ENCODE measurements at places on chromosomes 5 and 9.

- DNase-seq = no peak
Measured at GRCh38 chr5:34488984-34489383, 167.1 kb upstream of the RAI14 start.

DNA sequence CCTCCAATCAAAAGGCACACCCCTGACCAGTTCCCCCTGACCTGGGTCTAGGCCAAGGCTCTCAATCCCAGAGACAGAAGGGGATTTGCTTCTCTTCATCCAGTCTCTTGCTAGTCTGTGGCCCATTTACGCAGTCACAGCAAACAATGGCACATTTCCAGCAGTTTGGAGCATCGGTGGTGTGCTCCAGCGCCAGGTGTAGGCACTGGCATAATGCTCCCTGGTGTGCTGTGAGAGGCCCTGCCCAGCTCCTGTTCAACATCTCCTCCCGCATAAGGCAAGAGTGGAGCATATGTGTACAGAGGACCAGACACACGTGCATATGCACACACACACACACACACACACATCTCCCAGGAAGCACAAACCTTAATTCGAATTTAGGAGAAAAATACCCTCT is 79.5 kb upstream of the ERCC6L2 start:
- DNase-seq = no peak

GRCh38 chr9:107890921-107891465 is 401.4 kb upstream of the KLF4 start:
- no peak for DNase-seq

DNA sequence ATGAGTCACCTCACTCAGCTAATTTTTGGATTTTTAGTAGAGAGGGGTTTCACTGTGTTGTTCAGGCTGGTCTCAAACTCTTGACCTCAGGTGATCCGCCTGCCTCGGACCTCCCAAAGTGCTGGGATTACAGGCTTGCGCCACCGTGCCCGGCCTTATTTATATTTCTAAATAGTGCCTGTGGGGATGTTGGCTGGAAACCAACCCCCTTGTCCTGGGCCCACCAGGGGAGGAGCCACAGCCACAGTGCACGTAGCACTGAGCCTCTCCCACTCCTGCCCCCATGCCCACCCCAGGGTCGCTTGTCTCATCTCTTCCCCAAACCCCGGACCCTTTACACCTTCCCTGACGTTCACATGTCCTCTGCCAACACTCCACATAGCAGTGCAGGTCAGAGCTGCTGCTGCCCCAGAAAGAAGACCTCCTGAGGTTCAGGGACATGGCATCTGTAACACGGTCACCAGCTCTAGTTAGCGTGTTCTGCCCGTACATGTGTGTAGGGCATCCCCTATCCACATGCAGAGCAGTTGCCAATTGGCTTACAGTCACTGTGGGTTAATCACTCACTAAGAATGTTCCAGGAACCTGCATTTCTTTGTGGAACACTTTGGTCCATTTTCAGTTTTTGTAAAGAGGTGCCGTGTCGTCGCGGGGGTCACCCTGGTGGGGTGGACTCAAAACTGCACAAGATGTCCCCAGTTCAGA is 10.2 kb upstream of the MRPS2 start:
- no peak for DNase-seq

DNA sequence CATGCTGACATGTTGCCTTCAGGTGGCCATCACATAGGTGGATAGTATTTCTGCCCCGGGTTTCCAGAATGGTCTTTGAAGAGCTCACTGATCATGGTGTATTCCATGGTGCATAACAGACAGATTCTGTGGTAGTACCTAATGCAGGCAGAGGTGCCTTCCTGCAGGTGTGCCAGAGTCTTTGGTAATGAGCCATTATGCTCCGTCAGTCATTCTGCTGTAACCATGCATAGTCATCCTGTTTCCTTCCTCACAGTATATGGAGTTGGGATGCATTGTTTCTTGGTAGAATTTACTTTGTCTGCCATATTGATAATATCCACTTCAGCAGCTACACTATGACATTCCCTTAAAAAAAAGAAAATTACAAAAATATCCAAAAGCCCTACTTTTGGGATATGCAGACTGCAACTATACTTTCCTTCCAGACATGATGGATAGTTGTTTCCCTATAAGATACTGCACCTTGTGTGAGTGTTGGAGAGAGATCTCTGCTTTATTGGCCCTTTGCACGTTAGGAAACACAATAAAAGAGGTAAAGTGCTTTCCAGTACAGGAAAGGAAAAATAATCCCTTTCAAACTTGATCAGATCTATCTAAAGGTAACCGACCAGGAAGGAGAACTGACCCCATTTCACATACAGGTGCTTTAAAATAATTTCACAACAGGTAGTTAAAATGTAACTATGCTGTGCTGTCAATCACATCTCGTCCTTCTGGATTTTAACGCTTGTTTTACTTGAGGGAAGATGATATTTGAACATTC is 537.5 kb upstream of the WWC1 start:
- no peak for DNase-seq

- DNase-seq = no peak
Measured at GRCh38 chr9:6739218-6739617, 18.6 kb upstream of the KDM4C start.

- no peak for DNase-seq
Measured at GRCh38 chr5:113804264-113804663, 290.8 kb downstream of the YTHDC2 start.

DNA sequence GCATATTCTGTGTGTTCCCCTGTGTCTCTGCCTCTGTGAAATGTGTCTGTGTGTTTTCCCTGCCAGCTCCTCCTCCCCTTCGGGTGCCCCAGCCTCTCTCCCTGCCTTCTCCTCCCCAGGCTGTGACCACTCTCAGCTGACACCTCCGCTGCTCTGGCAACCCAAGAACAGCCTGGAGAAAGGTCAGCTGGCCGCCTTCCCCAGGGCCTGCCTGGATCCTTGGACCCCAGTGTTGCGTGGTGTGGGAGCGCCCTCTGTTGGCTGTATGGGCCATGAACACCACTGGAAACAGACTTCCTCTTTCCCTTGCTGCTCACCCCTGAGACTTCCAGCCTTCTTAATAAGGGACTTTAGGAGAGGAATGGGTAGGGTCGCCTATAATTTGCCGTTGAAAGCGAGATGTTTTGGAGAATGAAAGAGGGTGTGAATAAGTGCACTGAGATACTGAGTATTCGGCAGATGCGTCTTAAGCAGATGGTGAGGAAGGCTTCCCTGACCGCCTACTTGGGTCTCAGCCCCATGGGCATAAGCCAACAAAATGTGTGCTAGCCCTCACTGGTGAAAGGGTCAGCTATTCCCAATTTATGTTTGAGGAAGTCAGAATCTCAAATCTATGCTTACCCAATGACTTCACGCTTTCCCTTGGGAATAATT is 114.9 kb upstream of the TRIM32 start:
- DNase-seq = peak; percentile 19

DNA sequence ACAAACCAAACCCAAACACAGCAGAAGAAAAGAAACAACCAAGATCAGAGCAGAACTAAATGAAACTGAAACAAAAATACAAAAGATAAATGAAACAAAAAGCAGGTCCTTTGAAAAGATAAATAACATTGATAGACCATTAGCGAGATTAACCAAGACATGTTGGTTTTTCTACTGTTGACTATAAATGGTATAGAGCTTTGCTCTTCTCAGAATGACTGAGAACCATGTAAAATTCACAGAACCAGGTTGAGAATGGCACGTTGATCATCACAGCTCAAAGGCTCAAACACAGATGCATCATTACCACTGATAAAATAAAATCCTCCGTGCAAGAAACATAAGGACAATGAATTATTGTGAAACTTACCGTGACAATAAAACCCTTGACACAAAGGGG is 105.2 kb downstream of the MARCHF11 start:
- DNase-seq = no peak

DNA sequence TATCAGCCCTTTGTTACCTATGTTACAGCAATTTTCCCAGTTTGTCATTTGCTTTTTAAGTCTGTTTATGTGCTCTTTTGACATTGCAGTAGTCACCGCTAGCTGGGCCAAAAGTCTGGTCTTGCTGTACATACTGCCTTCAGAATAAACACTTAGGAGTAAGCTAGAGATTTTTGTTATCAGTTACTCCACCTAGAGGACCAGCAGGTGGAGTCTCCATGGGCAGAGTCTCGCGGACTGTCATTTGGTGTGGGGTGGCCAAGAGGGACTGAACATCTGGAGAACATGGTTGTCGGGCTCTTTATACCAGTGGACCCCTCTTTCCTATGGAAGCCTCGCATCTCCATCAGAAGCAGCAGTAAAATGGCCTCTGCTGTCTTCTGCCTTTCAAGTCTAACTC is 10.8 kb upstream of the MGAT1 start:
- no peak for DNase-seq

DNA sequence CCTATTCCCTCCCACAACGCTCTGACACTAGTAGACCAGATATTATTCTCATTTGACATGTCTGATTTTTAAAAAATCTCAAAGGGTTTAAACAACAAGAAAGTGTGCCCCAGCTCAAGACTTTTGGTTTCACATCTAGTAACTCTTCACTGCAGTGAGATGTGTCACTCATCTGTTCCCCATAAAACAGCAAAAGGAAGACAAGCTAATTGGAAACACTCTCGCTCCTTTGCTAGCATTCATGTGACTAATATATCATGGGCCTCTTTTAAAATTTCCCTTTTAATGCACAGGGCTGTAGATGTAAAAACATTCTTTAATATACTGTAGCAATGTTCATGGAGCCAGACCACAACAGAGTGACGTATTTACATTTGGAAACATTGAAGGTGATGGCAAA is 372.6 kb downstream of the ZNF608 start:
- no peak for DNase-seq

DNA sequence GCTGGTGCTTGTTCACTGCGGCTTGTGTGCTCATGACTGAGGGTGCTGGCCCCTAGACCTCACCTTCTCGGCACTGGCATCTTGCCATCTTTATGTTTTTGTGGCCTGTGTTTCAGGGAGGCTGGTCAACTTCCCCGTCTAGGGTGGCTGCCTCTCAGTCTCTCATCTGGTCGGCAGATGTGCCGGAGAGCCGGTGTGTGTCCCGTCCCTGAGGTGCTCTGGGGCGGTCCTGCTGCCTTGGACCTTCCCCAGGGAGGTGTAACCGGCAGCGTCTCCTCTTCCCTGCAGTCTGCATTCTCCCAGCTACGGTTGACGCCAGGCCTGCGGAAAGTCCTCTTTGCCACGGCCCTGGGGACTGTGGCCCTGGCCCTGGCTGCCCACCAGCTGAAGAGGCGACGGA is 5.6 kb downstream of the MIGA2 start:
- no peak for DNase-seq

DNA sequence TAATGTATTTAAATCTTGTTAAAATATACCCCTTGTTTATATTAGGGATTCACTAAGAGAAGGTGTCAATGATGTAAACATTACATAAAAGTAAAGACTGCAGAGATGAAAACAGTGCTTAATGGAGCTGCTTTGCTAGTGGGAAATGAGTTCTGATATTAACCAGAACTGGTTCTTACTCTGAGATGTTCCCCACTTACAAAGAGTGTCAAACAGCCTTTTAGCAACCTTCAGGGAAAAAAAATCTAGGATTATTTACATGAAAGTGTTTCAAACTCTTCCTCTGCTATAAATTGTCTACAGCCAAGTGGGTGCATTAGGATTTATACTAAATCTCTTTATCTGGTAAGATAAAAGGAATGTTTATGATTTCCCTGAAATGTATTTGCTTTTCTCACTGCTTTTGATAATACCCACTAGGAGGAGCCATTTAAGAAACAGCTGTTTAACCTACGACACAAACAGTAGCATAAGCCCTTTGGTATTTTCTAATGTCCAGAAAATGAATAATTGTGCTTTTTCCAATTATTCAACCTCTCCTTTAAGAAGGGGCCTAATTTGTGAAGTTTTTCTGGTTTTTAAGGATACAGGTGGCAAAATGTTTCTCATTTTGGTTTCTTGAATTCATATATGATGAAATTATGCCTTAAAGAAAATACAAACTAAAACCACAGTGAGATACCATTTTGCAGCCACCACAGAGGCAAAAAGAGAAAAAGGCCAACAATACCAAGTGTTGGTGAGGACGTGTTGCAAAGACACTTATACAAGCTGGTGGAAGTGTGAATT is 186.3 kb downstream of the TLE4 start:
- DNase-seq = no peak

- no peak for DNase-seq
Measured at GRCh38 chr9:13816837-13817236, 497.1 kb downstream of the NFIB start.

- DNase-seq = no peak
Measured at GRCh38 chr9:414595-414994, 199.9 kb downstream of the DOCK8 start.

DNA sequence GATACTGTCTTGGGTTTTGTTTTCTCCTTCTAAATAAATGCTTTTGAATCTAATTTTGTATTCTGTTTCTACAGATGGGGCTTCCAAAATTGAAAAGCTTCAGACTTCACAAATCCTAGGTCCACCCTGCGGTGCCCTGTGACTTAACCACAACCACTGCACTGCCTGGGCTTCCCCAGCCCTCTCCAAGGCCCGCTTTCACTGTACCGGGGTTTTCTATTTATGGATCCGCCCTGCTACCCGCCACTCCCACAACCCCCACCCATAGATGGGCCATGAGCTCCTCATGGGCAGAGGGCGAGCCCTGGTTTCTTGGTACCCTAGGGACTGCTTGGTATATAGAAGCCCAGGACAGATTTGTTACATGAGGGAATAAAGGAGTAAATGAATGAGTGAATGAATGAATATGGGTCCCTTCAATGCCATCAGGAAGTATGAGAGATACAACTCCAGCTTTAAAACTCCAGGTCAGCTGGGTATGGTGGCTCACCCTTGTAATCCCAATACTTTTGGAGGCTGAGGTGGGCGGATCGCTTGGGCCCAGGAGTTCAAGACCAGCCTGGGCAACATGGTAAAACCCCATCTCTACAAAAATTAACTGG is 39.8 kb upstream of the NEK6 start:
- no peak for DNase-seq

DNA sequence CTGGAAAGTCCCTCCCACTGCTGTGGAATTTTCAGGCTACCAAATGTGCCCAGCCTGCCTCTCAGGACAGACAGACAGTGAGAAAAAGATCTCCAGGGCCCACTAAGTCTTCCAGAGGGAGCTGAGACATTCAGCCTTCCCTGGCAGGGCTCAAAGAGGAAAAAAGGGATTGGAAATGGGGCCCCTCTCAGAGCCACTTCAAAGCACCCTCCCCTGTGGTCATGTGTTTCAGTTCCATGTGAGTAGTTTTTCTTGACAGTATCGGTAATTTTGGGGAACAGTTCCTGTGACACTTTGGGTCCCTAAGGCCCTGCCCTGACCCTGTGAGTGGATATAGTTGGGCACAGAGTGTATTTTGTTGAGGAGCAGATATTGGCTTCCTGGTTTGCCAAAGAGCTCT is 25.0 kb downstream of the LARP1 start:
- DNase-seq = no peak

GRCh38 chr9:93949073-93949693 is 6.0 kb downstream of the BARX1 start:
- DNase-seq = no peak
